Vagina (tissue), 2 donors: ENCODE measurements at places on chromosomes 12 and 14. TPM values are rescaled to one million over a fixed set of nuclear protein-coding genes. Genes with fewer than 3 reads are reported as not detected.

PMCH gene
- not detected for total RNA-seq

SLC25A47 gene
- not detected for total RNA-seq

TPH2 gene
- total RNA-seq, result not detected

SNRPF gene
- total RNA-seq, result 4.9 TPM

FLVCR2 gene
- total RNA-seq, result 3.7 TPM

KRT5 gene
- total RNA-seq, result 4,247 TPM

KRT73 gene
- total RNA-seq, result not detected

PAPOLA gene
- 143 TPM for total RNA-seq

BRMS1L gene
- total RNA-seq, result 9.6 TPM

MYRFL gene
- not detected for total RNA-seq

YAF2 gene
- total RNA-seq, result 23.1 TPM

- no peak for DNase-seq
These were observed 9.4 kb downstream of the SETD1B start for GRCh38 chr12:121812921-121813896.

DNA sequence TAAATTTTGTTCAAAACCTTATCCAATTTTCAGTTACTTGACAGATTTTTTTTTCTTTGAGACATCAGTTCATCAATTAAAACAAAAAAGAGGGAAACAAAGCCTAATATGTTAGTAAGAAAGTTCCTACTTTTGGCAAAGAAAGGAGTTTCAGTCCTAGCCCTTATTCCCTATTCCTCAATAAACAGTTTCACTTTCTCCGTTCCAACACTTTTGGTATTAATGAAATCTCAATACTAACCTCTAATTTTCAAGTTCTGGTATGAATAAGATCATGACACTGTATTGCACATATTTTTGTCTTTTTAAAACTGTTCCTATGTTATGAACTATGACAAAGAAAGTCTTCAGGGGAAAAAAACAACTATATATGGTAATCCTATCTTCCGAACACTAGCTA lies 48.4 kb downstream of the RPS6KA5 start:
- DNase-seq, result no peak

DNA sequence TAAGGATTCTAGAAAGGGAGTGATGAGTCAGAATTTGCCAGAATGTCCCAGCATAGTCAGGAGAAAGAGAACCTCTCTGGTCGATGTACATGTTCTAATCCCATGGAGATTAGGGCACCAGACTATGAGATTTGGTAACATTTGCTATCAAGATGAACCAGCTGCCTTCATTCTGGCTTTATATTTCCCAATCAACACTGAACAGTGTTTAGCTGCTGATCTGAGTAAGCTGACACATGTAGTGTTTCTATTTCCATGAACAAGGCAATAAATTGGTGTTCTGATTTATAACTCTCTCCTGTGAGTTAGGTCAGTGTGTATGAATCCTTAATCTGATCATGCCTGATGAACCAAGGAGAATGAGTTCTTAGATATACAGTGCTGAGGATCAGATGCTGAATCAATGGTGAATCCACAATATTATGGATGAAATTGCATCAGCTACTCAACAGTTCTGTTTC lies 158.0 kb upstream of the AMIGO2 start:
- no peak for DNase-seq

DNA sequence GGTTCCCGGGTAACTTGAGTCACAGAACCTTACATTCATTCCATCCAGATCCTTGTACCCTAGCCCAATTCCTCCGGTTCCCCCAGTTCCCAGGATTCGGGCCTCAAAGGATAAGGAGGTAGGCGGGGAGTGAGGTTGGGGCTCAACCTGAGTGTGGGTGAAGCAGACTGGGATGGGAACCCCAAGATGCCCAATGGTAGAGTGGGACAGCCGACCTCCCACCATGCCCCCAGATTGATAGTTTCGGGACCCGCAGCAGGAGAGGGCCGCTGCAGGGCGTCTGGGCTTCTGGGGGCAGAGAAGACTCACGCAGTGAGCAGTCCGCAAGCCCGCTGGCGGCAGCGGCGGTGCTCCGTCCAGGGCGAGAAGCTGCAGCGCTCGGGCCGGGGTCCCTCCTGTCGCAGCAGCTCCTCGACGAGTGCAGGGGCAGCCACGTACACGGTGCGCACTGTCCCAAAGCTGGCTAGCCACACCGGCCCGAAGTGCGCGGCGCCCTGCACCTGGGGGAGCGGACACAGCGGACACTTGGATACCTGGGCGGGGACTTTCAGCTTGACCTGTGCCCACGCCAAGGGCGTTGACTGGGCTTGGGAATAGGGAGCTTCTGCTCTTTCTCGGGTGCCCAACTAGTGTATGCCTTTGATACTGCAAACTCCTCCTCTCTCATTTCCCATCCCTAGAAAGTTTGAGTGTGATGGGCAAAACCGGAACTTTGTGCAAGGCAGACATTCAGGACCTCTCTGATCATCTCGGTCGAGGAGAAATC lies 997 bp downstream of the CYP27B1 start:
- no peak for DNase-seq

DNA sequence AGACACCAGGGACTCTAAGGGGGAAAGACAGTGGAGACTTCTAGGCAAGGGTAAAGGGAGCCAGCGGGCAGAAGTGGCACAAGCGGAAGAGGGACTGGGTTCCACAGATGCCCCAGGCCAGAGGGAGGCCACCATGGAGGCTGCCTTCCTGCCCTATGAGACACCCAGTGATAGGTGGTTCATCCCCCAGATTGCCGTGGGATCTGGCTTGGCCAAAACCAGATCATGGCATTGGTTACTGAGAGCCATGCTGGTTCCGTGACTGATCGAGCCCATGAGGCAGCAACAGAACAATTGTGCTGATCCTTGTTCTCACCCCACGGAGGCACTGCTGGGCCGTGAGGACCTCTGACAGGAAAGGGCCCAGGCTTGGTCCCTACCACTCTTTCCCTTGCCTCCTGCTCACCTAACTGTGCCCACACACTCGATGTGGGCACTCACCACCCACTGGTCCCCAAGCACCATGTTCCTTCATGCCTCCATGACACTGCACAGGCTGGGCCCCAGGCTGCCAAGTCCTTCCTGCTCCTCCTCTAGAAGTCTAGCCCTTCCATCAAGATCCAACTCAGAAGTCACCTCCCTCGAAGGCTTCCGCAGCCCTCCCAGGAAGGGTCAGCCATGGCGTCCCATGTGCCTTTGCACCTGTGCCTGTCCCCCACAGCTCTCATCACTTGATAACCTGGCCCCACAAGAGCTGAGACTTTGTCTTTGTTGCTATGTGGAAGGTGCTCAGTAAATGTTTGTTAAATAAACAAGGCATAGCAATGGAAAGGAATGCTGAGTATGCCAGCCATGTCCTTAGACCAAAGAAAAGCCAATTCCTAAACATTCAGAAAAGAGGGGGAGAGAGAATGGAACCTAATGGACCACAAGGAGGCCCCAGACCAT lies 7.3 kb downstream of the KRT79 start:
- no peak for DNase-seq

DNA sequence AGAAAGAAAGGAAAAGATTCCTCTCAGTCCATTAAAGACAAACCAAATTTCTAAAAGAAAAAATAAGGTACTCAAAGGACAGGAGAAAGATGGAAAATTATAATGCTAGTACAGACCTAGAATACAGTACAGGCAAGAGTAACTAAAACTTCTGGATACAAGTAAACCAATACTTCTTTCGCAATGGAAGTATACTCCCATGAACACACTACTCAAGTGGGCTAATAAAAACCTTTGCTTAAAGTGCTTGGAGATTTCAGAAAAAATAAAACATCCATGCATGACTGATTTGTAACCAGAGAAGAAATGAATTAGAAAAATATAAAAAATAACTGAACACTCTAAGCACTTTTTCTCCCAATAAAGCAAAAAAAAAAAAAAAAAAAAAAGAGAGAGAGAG lies 3.5 kb downstream of the ZBTB25 start:
- DNase-seq, result no peak

GRCh38 chr12:39990122-39991101 lies 115.5 kb downstream of the SLC2A13 start:
- DNase-seq, result no peak

DNA sequence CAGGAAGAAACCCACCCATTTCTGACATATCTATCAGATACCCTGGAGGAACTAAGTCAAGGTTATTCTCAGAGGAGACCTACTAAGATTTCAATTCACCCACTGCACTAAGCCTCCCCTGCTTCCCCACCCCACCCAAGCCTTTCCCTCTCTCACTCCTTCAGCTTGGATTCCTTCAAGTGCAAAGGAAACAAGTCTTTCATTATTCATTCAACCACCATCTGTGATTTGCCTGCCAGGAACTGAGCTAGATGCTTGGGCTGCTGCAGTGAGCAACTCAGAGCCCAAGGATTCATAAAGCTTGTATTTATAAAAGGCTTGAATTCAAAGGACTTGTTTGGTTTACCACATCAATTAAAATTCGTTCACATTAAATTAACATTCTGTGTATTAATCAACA lies 161.3 kb downstream of the GXYLT1 start:
- no peak for DNase-seq

DNA sequence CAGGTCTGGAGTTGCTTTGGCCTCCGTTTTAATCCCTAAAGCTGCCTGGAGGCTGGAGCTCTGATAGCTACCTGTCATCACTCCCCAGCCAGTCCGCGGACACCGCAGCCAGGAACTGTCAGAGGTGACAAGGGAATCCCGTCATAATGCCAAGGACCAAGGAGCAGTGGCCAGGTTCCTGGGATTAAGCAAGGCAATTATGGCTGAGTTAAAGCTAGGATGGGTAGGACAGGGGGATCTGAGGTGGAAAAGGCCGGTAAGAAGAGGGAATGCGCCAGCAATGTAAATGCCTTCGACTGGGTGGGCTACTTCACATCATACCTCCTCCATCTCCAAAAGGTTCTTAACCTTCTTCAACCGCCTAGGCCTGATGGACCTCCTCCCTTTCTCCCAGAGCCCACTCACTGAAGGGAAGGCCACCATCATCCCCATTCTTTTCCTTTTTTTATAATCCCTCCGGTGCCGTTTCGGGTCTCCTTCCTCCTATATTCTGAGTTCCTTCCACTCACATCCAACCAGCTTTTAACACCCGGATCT lies 1.9 kb downstream of the PPP1R3E start:
- DNase-seq, result no peak

- no peak for DNase-seq
These were observed 22.3 kb downstream of the ATG14 start for GRCh38 chr14:55389330-55389729.

DNA sequence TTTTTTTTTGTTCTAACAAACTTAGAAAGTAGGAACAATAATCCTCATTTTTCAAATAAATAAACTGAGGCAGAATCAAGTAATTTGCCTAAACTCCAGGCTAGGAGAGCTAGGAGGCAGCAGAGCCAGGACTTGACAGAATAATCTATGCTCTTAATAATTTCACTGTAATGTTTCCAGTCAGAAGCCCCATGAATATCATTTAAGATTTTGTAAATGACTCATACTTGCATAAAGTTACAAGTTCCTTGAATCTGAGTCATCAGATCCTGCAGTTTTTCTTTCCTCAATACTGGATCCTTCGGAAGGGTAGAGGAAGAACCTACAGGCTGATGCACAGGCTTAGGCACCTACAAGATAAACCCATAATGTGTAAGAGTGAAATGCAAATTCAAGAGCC lies 29.0 kb downstream of the CAPRIN2 start:
- no peak for DNase-seq

DNA sequence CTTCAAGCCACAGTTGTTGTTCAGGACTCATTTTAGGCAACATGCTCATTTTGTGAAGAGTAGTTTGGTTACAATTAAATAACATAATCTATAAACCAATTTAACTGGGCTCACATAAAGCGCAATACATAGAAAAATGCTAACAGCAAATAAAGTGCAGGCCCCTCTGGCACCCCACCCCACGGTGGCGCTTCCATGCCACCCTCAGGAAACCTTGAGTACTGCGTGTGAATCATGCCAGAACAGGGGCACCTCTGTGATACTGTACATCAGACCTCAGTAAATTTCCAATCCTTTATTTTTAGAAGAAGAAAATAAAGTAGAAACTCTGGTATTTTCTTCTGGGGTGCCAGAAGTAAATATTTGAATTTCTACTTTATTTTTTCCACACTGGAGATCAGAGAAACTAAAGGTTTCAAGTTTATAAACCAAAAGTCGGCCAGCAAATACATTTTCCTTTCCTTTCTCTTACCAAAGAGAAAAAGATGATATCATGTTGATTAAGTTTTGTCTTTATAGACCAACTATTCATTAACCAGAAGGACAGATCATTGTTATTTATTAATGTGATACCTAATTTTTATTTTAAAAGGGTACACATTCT lies 316.8 kb downstream of the PAWR start:
- DNase-seq, result no peak

DNA sequence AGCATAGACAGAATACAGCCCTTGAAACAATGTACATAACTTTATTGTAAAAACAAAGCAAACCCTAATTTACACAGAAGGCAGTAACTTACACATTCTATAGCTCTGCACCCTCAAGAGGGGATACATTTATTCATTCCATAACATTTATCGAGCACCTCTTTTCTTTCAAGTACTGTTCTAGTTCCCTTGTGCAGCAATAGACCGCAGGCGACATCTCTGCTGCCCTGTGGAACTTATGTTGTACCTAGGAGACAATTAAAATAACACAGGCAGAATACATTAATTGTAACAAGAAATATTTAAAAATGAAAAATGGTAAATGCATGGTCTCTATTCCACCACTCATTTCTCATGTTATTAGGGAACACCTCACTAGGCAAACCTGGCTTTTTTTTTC lies 1.4 kb upstream of the ARHGDIB start:
- DNase-seq, result no peak

GRCh38 chr14:88792473-88793258 lies at the start of gene EML5:
Gene EML5, minus strand, starts transcription at chr14:88792953. Its CDS starts 450 bp downstream, at chr14:88792503.
- DNase-seq, result no peak

DNA sequence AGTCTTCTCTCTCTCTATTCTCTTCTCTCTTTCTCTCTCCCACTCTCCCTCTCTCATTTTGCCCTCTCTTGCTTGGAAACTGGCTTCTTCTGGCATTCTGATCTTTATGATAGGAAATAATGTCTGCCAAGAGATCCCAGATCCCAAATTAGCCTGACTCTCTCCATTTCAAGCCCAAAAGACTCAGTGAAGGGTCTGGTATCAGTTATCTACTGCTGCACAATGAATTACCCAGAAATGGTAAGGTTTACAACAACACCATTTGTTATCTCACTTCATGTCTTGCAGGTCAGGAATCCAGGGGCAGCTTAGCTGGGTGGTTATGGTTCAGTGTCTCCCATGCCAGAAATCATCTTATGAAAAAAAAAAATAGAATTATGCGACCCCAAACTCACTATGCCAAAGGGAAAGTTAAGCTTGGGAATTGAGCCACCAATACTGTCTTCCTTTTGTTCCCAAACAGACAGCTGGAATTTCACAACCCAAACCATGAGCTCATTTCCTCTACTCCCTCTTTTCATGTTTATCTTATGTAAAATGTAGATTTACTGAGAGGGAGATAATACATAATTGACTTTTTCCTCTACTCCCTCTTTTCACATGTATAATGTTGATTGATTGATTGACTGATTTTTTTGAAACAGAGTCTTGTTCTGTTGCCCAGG lies 67.8 kb upstream of the FICD start:
- DNase-seq, result no peak

- no peak for DNase-seq
These were observed 2.1 kb upstream of the SCARB1 start for GRCh38 chr12:124865728-124866127.

- no peak for DNase-seq
These were observed 52.7 kb downstream of the SPPL3 start for GRCh38 chr12:120851444-120851843.
